ENCODE measurements at places on chromosomes 3 and 15.
A peak's percentile ranks its signal among the peaks of the same experiment; 100 is the strongest.

GRCh38 chr3:43215663-43216275, 70.6 kb upstream of the SNRK start:
- DNase-seq, result no peak

- DNase-seq, result no peak
Measured at GRCh38 chr3:73141525-73141924, 80.1 kb downstream of the EBLN2 start.

DNA sequence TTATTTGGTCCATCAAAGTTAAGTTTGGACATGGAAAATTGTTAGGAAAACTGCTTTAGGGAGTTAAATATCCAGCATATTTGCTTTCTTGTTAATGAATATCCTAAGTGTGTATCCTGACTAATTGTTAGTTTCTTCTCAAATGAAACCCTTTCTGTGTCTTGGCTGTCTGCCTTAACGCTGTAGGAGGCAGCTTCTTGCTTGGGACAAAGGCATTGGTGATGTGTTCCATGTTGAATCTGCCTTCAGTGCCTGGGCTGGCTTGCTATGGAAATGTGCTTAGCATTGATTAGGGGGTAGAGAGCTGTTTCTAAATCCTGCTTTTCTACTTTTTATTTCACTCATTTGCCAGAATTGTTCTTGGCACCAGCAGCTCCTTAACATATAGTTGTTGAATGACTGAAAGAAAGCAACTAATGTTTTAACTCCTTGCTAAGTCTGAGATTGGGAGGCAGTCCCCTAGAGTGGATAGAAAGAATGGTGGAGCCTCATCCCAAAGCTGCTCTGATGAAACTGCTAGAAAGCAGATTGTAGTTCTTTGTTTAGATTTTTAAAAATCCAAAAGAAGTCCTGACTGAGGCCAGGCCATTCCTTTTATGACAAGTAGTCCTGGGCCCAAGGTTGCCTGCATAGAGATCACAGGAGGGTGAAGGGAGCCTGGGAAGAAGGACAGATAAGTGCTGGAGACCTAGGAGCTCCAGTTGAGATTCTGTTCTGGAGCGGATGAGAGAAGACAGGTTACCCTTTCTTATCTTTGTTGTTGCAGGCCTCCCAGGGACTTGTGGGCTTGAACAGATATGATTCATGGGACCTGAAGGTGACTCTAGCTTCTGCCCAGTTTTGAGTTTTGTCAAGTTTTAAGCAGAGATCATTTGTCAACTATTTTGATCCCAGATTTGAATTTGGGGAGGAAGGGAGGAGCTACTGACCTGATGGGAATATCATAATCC, 39.3 kb downstream of the OXNAD1 start:
- DNase-seq, result no peak

- peak; percentile 10 for DNase-seq
Measured at GRCh38 chr3:19934098-19934566, at the start of gene EFHB. EFHB (minus strand) TSS chr3:19934217; CDS start chr3:19934018, 199 bp downstream.

GRCh38 chr3:37216597-37217097, 42.3 kb upstream of the LRRFIP2 start:
- no peak for DNase-seq

DNA sequence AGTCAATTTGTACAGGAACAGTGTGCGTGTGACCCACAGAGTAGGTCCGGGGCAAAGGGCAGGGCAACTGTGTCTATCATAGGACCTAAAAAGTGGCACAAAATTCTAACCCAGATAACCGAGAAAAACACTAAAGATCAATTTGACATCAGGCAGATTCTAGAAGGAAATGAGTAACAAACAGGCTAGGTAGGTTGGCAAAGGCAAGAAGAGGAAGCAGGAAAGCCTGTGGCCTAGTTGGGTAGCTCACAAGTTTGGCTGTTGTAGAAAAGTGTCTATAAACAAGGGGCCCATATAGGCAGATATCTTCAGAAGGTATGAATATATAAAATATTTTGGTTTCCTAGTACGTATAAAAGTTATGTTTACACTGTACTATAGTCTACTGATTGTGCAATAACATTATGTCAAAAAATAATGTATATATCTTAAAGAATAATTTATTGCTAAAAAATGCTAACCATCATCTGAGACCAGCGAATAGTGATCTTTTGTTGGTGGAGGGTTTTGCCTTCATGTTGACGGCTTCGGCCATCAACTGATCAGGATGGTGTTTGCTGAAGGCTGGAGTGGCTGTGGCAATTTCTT, 13.3 kb upstream of the OR5K1 start:
- no peak for DNase-seq

DNA sequence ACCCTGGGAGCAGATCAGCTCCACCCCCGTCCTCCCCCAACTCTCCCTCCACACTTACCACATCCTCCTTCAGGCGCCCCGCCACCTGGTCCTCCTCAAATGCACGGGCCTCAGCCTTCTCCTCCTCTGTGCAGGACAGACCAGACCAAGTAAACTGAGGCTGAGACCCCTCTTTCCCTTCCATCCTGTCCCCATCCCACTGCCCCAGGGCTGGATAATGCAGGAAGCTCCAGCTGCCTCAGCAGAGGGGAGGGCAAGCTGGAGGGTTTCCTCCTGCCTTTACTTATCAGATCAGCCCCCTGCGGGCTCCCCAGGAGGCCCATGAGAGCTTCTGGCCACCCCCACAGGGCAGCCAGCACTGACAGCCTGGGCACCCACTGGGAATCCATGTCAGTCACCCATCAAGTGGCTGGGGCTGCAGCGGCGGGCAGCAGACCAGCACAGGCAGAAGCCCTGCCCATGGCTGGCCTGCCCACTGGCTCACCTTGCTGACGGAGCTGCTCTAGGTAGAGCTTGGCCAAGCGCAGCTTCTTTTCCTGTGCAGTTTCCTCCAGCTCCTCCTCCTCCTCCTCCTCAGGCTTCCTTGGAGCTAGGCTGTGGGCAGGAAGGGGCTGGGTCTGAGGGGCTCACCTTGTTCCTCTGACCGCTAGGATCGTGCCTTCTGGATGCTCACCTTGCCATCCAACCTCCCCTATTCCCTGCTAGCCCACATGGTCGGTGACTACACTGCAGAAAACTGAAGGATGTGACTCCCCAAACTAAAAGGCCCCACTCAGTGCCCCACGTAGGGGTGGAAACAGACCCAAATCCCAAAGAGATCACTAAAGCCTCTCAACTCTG, 3.9 kb downstream of the RRP9 start:
- DNase-seq, result no peak

- DNase-seq, result no peak
Measured at GRCh38 chr3:9770276-9770812, 597 bp upstream of the CAMK1 start.

- no peak for DNase-seq
Measured at GRCh38 chr3:66336333-66336766, 115.5 kb downstream of the SLC25A26 start.

GRCh38 chr3:38454178-38454883, 641 bp downstream of the ACVR2B start:
- DNase-seq, result peak; percentile 43

- DNase-seq, result no peak
Measured at GRCh38 chr3:133466531-133467386, 66.9 kb downstream of the BFSP2 start.

GRCh38 chr3:29324180-29324651, 43.3 kb downstream of the RBMS3 start:
- DNase-seq, result no peak

DNA sequence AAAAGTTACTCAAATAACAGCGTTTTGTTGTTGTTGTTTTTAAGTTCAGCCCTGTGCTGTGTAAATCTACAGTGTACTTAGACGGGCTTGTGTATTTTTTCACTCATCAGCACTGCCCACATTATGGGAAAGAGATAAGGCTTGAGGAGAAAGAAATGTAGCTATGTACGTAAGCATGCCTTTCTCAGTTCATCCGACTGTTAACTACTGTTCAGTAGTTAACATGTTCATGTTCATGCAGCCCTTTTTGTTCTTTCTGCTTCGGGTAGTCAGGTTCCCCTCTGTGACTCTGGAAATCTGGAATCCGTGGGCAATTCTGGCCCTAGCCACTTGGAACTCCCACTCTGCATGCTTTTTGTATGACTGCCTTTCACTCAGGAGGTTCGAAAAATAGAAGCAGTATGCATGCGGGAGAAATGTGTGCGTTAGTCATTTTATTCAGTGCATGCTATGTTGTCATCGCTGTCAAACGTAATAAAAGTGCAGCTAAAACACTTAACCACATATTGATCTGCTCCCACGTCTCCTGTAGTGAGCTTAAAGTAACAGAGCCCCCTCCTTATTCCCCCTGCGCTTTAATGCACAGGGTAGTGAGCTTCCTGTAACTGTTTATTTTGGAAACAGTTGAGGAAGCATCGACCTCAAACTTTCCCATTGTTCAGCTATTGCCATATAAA, 283.1 kb upstream of the NR2F2 start:
- DNase-seq, result no peak

DNA sequence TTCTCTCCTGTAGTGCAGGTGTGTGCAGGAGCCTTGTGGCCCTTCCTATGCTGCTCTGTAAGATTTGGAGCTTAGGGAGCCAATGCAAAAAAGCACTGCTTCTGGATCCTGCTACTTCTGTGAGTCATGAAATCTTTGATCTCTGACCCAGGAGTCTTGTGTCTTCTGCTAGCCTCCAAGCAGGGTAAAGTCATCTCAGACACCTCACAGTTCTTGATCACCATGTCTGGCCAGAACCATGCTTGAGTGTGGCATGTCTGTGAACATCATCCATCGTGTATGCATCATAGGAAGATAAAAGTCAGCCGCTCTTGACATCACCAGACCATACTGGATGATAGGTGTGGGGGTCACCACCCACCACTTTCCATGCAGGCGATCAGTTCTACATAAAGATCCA, 247.8 kb downstream of the RPLP1 start:
- DNase-seq, result no peak

GRCh38 chr3:72338942-72339669, 509.1 kb downstream of the SHQ1 start:
- DNase-seq, result peak; percentile 61

DNA sequence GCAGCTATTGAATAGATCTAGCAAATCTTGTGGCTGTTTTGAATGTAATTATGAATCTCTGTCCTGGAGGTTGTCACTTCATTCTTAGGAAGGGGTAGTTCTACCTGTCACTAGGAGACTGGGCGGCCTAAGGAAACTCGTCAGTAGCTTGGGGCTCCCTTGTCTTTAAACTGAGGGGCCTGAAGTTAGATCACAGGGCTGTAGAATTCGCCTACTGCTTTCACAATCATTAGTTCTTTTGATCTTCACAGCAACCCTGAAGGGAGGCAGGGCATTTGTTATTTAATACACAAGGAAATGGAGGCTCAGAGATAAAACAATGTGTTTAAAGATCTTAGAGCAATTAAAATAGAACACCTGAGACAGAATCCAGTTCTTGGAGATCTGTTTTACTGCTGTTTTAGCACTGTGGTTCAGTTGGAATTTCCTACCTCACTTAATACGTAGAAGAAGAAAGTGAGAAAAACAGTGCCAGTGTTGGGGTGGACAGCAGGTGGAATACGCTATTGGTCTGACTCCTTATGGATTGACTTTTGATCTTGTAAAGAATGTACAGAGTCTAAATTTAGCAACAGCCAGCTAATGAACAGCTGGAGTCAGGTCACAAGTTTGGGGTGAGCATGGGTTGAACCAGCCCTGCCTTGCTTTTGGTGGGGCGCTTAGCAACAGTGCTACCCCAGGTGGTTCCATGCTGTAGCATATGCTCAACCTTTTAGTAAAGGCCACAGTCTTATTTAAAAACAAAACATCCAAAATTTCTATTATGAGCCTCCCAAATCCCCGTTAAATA, 71.4 kb upstream of the BHLHE40 start:
- no peak for DNase-seq

- DNase-seq, result no peak
Measured at GRCh38 chr3:79886204-79886603, 118.4 kb upstream of the ROBO1 start.

DNA sequence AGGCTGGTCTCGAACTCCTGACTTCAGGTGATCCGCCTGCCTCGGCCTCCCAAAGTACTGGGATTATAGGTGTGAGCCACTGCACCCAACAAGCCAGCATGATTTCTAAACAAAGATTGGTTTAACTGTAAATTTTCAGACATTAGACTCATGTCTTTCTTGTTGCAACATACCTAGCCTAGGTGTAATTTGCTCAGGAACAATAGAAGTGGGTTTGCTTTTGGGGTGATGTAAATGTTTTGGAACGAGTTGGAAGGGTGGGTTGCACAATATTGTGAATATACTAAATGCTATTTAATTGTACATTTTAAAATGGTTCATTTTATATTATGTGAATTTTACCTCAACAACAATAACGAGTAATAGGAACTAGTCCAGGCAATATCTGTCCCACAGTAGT, 7.1 kb downstream of the CCR4 start:
- DNase-seq, result no peak

- DNase-seq, result peak; percentile 94
Measured at GRCh38 chr3:50365080-50365841, 5.9 kb upstream of the TMEM115 start.

DNA sequence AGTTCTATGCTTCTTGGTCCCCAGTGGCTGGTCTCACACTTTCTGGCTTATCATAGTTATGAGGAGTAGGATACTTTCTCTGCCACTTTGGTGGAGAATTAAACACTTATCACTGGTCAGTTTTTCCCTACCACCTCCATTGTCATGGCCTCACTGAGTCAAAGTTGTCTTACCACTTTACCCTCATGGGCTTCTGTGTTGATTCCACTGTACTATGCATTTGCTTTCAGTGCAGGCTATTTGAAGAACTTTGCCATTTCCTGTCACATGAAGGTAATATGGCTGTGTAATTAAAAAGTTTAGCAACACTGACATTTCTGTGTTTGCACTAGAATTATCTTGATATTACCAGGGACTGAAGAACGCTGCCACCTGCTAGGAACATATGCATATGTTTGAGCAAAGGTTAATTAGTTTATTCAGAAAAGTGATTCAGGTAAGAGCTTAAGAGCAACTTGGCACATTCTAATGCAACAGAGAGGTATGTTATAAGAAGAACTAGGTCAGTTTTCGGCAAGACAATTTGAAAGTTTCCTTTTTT, 377.3 kb downstream of the PDCD6IP start:
- no peak for DNase-seq

GRCh38 chr3:70049761-70050160, 50.2 kb downstream of the SAMMSON start:
- DNase-seq, result no peak

DNA sequence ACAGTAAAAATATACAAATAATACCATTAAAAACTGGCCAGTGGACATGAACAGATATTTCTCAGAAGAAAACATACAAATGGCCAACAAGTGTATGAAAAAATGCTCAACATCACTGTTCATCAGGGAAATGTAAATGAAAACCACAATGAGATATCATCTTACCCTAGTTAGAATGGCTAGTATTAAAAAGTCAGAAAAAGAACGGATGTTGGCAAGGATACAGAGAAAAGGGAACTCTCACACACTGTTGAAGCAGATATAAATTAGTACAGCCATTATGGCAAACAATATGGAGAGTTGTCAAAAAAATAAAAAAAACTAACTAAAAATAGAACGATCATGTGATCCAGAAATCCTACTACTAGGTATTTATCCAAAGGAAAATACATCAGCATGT, 222.7 kb upstream of the NAALADL2 start:
- no peak for DNase-seq

DNA sequence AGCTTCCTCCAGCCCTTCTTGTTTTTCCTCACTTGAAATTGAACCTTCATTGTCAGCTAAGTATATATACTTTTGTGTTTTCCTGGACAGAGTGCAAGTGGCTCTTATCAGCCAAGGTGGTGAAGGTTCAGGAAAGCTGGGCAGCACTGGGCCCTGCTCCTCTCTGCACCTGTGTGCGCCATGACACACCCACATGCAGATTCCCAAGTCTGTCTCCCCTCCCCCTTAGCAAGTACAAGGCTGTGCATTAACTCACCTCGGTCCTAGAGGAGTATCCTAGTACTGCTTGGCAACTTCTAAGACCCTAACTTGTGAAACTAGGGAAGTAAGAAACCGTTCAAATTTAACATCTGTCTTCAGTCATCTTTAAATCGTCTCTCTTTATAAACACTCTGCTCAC, 85.8 kb downstream of the SLC49A4 start:
- DNase-seq, result no peak

Measured in activated naive CD8-positive, alpha-beta T cell treated with anti-CD3 and anti-CD28 coated beads for 36 hours (primary cell).